ENCODE measurements at places on chromosomes 6 and 20.
A peak's percentile ranks its signal among the peaks of the same experiment; 100 is the strongest.

- no peak overlapping the region for H3K27ac ChIP-seq
- no peaks in the 10 kb centered on the region for H3K4me1 ChIP-seq
- DNase-seq = no peak
- H3K27me3 ChIP-seq = peaks cover 23% of the 10 kb centered on the region
Measured at GRCh38 chr20:50633361-50633760, 58.0 kb downstream of the RIPOR3 start.

GRCh38 chr20:1537731-1538058 is 19.8 kb downstream of the SIRPD start:
- H3K4me3 ChIP-seq = no peak overlapping the region
- DNase-seq = no peak
- no peaks in the 10 kb centered on the region for H3K4me1 ChIP-seq

GRCh38 chr6:104603108-104603745 is 256.5 kb downstream of the HACE1 start:
- no peak overlapping the region for H3K4me3 ChIP-seq
- H3K36me3 ChIP-seq = no peaks in the 10 kb centered on the region
- no peak for DNase-seq
- no peak overlapping the region for H3K27ac ChIP-seq
- H3K4me1 ChIP-seq = no peaks in the 10 kb centered on the region

DNA sequence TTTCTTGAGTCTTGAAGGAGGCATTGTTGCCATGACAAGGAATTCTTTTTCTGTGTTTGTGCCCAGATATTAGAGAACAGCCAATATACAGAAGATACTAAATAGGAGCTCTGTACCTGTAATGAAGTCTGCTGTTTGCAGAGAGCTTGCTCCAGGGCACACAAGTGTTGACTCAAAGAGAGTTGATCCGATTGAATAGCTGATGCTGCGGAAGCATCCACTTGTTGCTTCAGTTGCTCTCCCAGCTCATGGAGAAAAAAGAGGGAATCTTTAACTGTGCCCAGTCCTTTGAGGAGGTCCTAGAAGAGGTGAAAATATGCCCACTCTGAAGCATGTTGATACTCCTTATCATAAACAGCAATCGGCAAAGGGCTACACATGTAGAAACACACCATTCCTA is 411.4 kb downstream of the ESR1 start:
- no peak overlapping the region for H3K27ac ChIP-seq
- H3K4me3 ChIP-seq = no peak overlapping the region
- no peak for DNase-seq
- no peaks in the 10 kb centered on the region for H3K4me1 ChIP-seq
- H3K27me3 ChIP-seq = no peaks in the 10 kb centered on the region
- H3K36me3 ChIP-seq = peaks cover 67% of the 10 kb centered on the region

DNA sequence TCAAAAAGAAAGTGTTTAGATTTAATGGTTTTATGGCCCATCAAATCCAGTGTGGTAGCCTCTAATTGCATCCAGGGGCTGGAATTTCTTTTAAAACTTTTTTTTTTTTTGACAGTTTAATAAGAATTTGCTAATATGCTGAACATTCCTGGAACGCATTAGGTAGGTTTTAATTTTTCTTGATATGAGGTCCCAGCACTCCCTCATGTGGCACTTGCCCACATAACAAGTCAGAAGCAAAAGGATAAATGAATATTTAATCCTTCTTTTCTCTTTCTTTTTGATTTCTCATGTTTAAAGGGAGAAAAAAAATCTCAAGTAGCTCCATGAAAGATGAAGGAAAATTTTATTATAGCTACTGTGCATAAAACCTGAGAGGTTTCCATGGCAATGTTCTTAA is 13.5 kb downstream of the HAO1 start:
- no peak for DNase-seq
- no peak overlapping the region for H3K27ac ChIP-seq
- H3K4me1 ChIP-seq = no peaks in the 10 kb centered on the region
- no peaks in the 10 kb centered on the region for H3K36me3 ChIP-seq
- H3K27me3 ChIP-seq = peaks cover 8% of the 10 kb centered on the region

GRCh38 chr6:1705630-1706029 is 95.9 kb downstream of the FOXC1 start:
- no peaks in the 10 kb centered on the region for H3K36me3 ChIP-seq
- H3K4me3 ChIP-seq = no peak overlapping the region
- H3K27me3 ChIP-seq = no peaks in the 10 kb centered on the region
- DNase-seq = no peak
- no peaks in the 10 kb centered on the region for H3K4me1 ChIP-seq
- H3K27ac ChIP-seq = no peak overlapping the region

GRCh38 chr6:148898376-148899014 is 151.7 kb downstream of the UST start:
- H3K36me3 ChIP-seq = peaks cover 7% of the 10 kb centered on the region
- H3K27ac ChIP-seq = no peak overlapping the region
- H3K4me1 ChIP-seq = peaks cover 10% of the 10 kb centered on the region
- DNase-seq = no peak
- H3K4me3 ChIP-seq = no peak overlapping the region

DNA sequence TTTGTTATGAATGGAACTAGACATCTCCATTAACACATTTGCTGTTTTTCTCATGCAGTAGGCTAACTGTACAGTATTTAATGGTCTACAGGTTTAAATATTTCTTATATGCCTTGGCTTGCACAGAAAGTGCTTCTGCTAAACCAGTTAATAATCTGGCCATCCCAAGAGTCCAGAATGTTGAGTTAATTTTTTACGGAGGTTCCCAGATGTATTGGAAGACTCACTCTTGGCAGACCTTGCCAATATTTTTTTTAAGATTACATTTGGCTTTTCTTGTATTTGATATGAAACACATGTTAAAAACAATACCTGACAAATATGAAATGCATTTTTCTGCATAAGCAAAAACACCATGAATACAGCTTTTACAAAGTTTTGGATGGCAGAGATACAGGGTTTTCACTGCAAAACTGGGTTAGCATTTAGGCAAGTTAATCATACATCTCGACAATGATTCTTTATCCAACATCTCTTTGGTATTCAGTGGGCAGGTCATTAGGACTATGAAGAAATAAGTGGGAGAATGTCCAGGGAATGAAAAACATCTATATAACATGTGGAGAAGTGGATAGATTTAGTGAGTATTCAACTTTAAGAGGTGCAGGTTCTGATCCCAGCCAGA is 94.0 kb downstream of the SGK1 start:
- no peaks in the 10 kb centered on the region for H3K36me3 ChIP-seq
- H3K4me3 ChIP-seq = no peak overlapping the region
- no peaks in the 10 kb centered on the region for H3K4me1 ChIP-seq
- no peak for DNase-seq

- no peak overlapping the region for H3K4me3 ChIP-seq
- H3K27me3 ChIP-seq = no peaks in the 10 kb centered on the region
- H3K36me3 ChIP-seq = no peaks in the 10 kb centered on the region
Measured at GRCh38 chr6:109236115-109237076, 141.1 kb downstream of the CEP57L1 start.

GRCh38 chr20:1567392-1568162 is 10.1 kb upstream of the SIRPD start:
- no peak overlapping the region for H3K27ac ChIP-seq
- H3K4me1 ChIP-seq = no peaks in the 10 kb centered on the region
- DNase-seq = no peak
- H3K36me3 ChIP-seq = peaks cover 4% of the 10 kb centered on the region
- no peak overlapping the region for H3K4me3 ChIP-seq

GRCh38 chr20:52425253-52425652 is 233.7 kb upstream of the ZFP64 start:
- H3K4me1 ChIP-seq = peaks cover 12% of the 10 kb centered on the region
- no peak overlapping the region for H3K27ac ChIP-seq
- H3K27me3 ChIP-seq = no peaks in the 10 kb centered on the region
- H3K36me3 ChIP-seq = peaks cover 18% of the 10 kb centered on the region

- peaks cover 47% of the 10 kb centered on the region for H3K36me3 ChIP-seq
- peak overlapping the region; percentile 91 for H3K4me3 ChIP-seq
- peaks cover 34% of the 10 kb centered on the region for H3K4me1 ChIP-seq
- no peak for DNase-seq
- peak overlapping the region; percentile 89 for H3K27ac ChIP-seq
- H3K27me3 ChIP-seq = no peaks in the 10 kb centered on the region
Measured at GRCh38 chr6:28922004-28922820, 1.6 kb downstream of the TRIM27 start.

- no peak overlapping the region for H3K27ac ChIP-seq
- no peak for DNase-seq
- H3K4me1 ChIP-seq = no peaks in the 10 kb centered on the region
- no peak overlapping the region for H3K4me3 ChIP-seq
- peaks cover 16% of the 10 kb centered on the region for H3K27me3 ChIP-seq
- H3K36me3 ChIP-seq = no peaks in the 10 kb centered on the region
Measured at GRCh38 chr20:40955326-40955725, 73.3 kb upstream of the TOP1 start.

GRCh38 chr6:81865712-81866111 is 113.2 kb upstream of the TENT5A start:
- H3K27me3 ChIP-seq = no peaks in the 10 kb centered on the region
- H3K36me3 ChIP-seq = no peaks in the 10 kb centered on the region
- no peak overlapping the region for H3K4me3 ChIP-seq

DNA sequence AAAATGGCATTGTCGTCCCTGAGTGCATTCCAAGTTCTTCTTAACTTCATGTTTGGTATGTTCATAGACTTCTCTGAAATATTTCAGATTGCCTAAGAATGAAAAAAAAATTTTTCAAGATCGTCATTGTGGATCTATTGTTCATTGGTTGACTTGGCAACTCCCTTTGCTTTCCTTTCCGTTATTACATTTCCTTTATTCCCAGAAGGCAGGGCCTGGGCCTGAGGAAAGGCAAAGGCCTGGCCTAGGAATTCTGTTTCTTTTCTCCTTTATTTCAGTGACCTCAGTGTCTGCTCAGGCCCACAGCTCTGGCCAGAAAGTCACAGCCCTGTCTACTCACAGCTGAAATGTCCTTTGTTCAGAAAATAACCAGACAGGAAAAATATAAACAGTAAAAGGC is 401.6 kb upstream of the PLCB4 start:
- H3K27me3 ChIP-seq = no peaks in the 10 kb centered on the region
- H3K36me3 ChIP-seq = no peaks in the 10 kb centered on the region
- peaks cover 25% of the 10 kb centered on the region for H3K4me1 ChIP-seq
- no peak overlapping the region for H3K27ac ChIP-seq
- DNase-seq = no peak
- H3K4me3 ChIP-seq = no peak overlapping the region

- no peaks in the 10 kb centered on the region for H3K4me1 ChIP-seq
- H3K4me3 ChIP-seq = no peak overlapping the region
- no peak overlapping the region for H3K27ac ChIP-seq
- peaks cover 52% of the 10 kb centered on the region for H3K27me3 ChIP-seq
Measured at GRCh38 chr20:59800309-59800708, 133.1 kb downstream of the SYCP2 start.

DNA sequence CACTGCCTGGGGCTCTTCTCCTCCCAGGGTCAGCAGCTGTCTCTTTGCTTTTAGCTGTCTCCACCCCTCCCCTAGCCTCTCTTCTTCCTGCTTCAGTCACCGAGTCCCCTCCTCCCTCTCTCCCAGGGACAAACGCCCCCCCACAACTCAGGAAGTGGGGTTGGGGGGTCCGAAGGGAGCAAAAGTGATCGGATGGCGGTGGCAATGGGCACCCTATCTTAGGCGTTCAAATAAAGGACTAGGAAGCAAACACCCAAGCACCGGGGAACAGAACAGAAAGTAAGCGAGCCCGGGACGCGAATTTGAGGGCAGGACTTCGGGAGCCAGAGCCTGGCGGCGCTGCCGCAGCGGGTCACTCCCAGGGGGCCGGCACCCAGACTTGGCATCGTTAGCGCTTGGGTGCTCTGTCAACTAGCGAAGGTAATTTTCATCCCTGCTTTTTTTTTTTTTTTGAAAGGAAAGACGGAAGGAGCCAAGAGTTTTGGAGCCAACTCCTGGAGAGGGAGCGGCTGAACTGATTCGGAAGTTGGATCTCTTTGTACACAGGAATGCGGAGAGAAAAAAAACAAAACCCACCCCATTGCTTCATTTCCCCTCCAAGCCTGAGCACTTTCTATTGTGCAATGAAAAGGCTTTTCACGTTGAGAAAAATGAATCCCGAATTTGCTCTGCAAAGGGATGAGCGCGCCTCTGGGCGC is 815 bp upstream of the ITPR3 start:
- peaks cover 71% of the 10 kb centered on the region for H3K4me1 ChIP-seq
- H3K27ac ChIP-seq = peak overlapping the region; percentile 97
- no peaks in the 10 kb centered on the region for H3K27me3 ChIP-seq
- peak; percentile 22 for DNase-seq

GRCh38 chr20:16803965-16804792 is 56.0 kb downstream of the OTOR start:
- no peak overlapping the region for H3K4me3 ChIP-seq
- no peaks in the 10 kb centered on the region for H3K4me1 ChIP-seq
- no peaks in the 10 kb centered on the region for H3K36me3 ChIP-seq

GRCh38 chr20:50142812-50143211 is 10.7 kb downstream of the PEDS1 start:
- peaks cover 16% of the 10 kb centered on the region for H3K36me3 ChIP-seq
- no peaks in the 10 kb centered on the region for H3K27me3 ChIP-seq
- H3K4me3 ChIP-seq = no peak overlapping the region
- peak overlapping the region; percentile 36 for H3K27ac ChIP-seq
- H3K4me1 ChIP-seq = peaks cover 44% of the 10 kb centered on the region
- DNase-seq = no peak

GRCh38 chr6:141677598-141678211 is 455.0 kb upstream of the GJE1 start:
- no peak for DNase-seq
- peaks cover 12% of the 10 kb centered on the region for H3K27me3 ChIP-seq
- no peak overlapping the region for H3K4me3 ChIP-seq
- H3K36me3 ChIP-seq = no peaks in the 10 kb centered on the region
- H3K27ac ChIP-seq = no peak overlapping the region

DNA sequence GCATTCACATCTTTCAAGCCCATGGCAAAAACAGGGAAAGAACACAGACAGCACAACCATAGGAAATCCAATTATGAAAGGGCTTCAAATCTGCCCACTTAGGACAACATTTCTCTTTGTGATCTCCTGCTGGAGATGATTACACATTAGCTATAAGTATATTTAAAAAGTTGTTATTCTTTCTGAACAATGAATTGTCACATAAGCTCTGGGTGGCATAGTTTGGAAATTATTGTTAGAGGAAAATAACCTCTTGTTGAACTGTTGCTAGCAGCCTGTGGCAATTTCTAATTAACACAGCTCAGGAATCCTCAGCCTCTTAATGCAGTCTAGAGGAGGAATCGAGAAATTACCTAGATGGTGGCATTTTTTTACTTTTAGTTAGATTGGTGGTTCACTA is 54.9 kb downstream of the BCAS1 start:
- peaks cover 20% of the 10 kb centered on the region for H3K27me3 ChIP-seq
- no peak overlapping the region for H3K4me3 ChIP-seq
- no peak for DNase-seq
